ENCODE measurements at places on chromosomes 1 and 21.
A peak's percentile ranks its signal among the peaks of the same experiment; 100 is the strongest.

GRCh38 chr1:1989102-1989542, 14.5 kb downstream of the CFAP74 start:
- no peak for DNase-seq

GRCh38 chr1:81876901-81877733, 76.4 kb downstream of the ADGRL2 start:
- DNase-seq = no peak

DNA sequence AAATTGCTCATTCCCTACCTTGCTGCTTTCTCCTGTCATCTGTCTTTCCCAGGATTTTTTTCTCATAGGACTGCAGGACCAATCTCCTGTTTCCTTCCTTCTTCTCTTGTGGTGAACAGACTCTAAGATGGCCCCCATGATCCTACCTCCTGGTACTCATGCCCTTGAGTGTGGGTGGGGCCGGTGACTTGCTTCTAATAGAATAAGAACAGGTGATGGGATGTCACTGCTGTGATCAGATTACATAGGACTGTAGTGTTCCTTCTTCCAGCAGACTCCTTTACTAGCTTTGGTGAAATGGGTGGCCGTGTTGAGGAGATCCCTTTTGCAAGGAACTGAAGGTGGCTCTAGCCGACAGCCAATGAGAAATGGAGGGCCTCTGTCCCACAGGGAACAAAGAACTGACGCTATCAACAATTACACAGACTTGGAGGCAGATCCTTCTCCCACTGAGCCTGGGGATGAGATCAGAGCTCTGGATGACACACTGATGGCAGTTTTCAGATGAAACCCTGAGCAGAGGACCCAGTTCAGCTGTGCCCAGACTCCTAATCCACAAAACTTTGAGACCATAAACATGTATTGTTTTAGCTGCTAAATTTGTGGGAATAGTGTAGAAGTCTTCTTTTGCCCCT, 7.5 kb downstream of the GSTM3 start:
- DNase-seq = no peak

DNA sequence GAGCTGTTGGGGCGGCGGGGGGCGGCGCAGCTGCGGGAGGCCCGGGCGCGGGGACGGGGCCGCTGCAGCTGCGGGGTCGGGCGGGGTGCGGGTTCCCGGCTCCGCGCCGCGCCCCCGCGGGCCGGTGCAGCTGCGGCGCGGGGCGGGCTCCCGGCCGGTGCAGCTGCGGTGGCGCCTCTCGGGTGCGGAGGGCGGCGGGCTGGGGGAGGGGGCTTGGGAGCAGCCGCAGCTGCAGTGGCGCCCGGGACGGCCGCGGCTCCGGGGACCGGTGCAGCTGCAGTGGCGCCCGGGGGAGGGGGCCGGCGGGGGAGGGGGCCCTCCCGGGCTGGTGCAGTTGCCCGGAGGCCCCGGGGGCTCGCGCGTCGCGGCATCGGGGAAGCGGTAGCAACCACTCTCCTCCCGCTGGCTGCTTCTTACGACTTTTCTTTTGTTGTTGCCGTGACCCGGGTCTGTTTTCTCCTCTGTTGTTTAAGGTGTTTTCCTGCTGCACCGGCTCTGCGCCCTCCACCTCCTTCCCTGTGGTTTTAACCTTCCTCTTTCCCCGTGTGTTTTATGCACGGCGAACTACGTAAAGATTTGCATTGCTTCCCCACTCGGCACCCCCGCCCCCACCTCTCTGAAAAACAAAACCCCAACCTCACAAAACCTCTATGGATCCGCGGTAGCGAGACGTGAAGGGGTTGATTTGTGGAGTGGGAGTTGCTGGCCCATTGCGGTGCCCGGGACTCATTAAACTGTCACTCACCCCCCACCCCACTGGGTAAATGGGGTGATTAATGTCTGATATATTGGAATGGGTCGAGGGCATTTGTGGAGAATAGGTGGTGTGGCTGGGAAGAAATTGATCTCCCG, 1.7 kb upstream of the ZBTB18 start:
- peak; percentile 37 for DNase-seq

DNA sequence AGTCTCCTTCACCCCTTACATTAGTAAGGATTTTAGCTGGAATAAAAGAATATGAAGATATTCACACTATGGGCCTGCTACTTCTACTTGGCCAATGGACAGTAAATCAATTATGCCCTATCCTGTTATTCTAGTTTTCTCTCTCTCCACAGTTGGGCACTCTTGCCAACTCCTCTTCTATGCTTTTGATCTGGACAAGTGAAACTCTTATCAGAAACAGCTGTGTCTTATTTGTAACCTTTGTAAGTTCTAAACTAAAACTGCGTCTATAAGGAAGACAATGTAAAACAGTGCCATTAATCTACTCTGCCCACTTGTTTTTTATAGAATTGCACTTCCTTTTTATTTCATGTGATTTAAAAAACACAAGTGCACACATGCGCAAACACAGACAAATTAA, 244.0 kb upstream of the DMRTA2 start:
- DNase-seq = no peak

DNA sequence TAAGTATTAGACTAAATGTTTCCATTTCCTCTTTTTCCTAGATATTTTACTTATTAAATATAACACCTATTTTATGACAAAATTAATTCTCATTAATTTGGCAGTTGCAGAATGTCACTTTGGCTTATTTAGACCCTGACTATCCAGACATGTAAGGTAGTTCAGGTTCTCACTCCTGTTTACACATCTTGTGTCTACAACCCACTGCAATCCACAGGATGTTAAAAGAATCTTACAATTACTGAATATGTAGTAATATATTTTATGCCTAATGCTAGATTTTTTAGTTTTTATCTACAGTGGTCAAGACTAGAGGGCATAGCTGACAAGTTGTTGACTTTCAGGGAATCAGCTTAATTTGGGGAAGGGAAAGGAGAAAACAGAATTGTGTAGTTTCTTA, 346.7 kb downstream of the USP25 start:
- DNase-seq = no peak

GRCh38 chr21:39525129-39525528, 73.4 kb downstream of the SH3BGR start:
- DNase-seq = no peak

DNA sequence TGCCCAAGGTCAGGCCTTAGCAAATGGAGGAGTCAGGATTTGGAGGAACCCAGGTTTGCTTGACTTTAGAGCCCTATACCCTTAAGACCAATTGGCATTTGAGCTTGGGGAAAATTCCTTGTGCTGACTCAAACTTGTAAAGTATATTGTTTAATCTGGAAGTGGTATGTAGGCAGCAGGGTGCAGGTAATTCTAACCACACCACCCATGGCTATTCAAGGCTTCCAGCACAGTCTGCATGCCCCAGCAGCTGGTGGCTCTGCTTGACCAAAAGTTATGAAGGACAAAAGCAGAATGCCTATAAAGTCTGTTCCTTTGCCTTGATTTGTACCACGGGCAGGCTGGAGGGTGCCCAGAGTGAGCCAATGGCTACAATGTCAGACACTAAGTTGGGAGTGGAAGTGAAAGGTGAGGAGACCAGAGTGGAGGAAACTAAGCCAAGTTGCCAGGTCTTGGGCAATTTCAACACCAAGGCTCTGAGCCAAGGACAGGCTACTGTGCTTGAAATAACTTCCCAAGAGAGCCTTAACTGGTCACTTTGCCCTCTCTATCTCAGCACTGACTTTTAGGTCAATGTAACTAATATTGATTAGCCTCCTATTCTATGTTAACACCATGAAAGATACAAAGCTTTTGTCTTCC, 4.7 kb upstream of the G0S2 start:
- no peak for DNase-seq

GRCh38 chr1:14824314-14824915, 225.9 kb downstream of the KAZN start:
- DNase-seq = no peak

GRCh38 chr1:41045740-41046139, 24.2 kb upstream of the SLFNL1 start:
- DNase-seq = no peak

GRCh38 chr1:82483146-82483545, 682.4 kb downstream of the ADGRL2 start:
- DNase-seq = no peak

DNA sequence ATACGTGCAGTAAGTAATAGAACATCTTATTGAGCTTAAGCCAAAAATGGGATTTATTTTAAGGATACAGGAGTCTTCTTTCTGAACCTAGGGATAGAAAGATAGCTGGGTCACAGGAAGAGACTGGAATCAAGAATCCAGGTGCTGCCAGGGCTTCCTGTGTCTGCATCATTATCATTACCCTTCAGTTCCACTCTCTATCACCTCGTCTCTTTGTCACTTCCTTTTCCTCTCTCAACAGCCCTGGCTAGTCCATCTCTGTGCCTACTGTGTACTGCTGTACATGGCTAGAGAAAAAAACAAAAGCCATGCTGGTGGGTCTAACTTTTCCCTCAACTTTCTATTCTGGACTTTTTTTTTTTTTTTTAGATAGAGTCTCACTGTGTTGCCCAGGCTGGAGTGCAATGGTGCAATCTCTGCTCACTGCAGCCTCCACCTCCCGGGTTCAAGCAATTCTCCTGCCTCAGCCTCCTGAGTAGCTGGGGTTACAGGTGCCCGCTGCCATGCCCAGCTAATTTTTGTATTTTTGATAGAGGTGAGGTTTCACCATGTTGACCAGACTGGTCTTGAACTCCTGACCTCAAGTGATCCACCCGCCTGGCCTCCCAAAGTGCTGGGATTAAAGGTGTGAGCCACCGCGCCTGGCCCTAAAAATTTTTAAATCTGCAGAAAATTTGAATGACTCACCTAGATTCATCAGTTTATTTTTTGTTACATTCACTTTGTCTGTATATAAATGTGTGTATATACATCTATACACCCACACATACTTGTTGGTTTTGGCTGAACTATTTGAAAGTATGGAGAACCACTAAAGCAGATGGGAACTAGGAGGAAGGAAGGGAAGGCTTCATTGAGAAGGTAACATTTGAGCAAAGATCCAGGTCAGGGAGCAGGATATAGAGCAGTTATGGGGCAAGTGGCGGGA, 31.9 kb downstream of the UBE4B start:
- no peak for DNase-seq

GRCh38 chr1:26894263-26894662, 4.2 kb upstream of the GPN2 start:
- DNase-seq = no peak

- DNase-seq = no peak
Measured at GRCh38 chr1:242579528-242580235, 55.2 kb upstream of the PLD5 start.

DNA sequence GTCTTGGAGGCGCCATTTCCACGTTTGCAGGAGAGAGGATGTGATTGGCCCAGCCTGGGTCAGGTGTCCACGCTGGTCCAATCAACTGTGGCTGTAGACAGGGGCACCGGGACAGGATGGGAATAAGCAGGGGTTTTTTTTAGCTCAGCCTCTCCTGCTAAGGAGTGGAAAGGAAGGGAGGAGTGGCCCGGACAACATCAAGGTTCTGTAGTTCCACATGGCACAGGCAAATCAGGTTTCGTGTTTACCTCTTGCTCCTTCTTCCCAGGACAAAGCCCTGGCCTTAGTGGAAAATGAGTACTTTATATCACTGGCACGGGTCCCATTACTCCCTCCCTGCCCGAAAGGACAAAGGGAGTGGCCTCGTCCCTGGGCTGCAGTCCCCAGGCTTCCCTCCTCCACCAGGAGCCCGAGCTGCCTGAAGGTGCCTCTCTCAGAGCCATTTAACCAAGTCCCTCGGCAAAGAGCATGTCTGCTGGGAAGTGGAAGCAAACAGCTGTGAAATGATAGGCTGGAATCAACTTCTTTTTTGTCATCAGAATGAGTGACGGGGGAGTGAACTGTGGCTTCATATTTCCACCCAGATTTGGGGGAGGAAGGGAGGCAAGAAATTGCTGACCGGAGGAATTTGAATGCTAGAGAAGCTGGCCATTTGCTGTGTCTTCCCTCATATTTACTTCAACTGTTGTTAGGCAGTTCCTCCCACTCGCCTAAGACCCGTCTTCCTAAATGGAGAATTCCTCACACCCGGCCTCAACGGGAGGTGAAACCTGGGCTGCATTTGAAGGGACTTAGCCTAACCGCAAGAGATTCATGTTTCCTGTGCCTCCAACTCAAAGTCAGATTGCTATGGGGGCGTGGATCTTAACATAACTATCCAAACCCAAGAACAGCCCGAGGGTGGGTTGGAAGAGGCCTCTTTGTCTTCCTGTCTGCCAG, 84.9 kb upstream of the SLC44A3 start:
- DNase-seq = no peak

- no peak for DNase-seq
Measured at GRCh38 chr1:8430476-8430875, 112.6 kb downstream of the SLC45A1 start.

- no peak for DNase-seq
Measured at GRCh38 chr1:151553659-151554058, 13.6 kb downstream of the TUFT1 start.

DNA sequence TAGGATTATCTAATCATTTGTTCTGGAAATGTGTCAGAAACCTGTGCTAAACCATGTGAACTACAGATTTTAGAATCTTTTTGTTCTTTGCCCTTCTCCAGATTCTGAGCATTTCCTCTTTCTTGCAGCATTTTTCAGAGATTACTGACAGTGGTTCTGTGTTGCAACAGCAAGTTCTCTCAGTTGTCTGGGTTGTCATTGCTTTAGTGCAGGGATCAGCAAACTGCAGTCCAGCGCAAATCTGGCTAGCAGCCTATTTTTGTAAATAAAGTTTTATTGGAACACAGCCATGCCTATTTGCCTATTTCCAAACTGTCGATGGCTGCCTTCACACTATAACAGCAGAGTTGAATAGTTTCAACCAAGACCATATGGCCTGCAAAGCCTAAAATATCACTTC, 66.3 kb upstream of the LRRC8D start:
- DNase-seq = no peak

DNA sequence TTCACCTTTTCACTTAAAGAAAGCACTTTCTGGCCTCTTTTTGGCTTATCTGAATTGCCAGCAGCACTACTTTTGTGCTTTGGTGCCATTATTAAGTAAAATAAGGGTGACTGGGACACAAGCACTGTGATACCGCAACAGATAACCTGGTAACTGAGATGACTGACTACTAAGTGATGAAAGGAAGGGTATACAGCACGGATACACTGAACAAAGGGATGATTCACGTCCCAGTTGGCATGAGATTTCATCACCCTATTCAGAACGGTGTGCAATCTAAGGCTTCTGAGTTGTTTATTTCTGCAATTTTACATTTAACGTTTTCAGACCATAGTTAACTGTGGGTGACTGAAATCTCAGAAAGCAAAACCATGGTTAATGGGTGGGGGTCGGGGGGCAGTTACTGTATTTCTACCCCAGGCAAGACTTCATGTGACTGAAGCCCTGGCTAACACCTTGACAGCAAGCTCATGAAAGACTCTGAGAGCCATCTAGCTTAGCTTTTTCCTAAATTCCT, 102.8 kb downstream of the CLIC6 start:
- no peak for DNase-seq
